Thyroid gland (tissue), 4 donors: ENCODE measurements at places on chromosomes 16 and 17.

GRCh38 chr16:67945392-67945933, 1.5 kb upstream of the LCAT start:
- no peak for DNase-seq

GRCh38 chr16:2528161-2529060, 2.8 kb downstream of the CEMP1 start:
- no peak for DNase-seq

DNA sequence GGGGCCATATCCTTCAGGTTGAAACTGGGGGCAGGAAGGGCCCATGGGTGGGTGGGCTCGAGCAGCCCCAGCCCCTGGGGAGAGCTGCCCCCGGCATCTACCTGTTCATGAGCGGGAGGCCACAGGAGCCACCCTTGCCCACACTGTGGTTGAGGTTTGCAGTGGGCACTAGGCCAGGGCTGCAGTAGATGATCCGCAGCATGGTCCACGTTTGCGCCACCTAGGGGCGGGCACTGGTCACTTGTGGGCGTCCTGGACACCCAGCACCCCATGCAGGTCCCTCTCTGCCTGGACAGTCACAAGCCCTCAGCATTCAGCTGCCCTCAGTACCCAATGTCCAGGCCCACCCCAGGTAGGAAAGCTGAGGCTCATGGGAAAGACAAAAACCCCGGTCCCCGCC, 1.8 kb upstream of the JMJD8 start:
- peak; percentile 41 for DNase-seq

GRCh38 chr17:6894206-6894528, 62.6 kb upstream of the TEKT1 start:
- DNase-seq: no peak

DNA sequence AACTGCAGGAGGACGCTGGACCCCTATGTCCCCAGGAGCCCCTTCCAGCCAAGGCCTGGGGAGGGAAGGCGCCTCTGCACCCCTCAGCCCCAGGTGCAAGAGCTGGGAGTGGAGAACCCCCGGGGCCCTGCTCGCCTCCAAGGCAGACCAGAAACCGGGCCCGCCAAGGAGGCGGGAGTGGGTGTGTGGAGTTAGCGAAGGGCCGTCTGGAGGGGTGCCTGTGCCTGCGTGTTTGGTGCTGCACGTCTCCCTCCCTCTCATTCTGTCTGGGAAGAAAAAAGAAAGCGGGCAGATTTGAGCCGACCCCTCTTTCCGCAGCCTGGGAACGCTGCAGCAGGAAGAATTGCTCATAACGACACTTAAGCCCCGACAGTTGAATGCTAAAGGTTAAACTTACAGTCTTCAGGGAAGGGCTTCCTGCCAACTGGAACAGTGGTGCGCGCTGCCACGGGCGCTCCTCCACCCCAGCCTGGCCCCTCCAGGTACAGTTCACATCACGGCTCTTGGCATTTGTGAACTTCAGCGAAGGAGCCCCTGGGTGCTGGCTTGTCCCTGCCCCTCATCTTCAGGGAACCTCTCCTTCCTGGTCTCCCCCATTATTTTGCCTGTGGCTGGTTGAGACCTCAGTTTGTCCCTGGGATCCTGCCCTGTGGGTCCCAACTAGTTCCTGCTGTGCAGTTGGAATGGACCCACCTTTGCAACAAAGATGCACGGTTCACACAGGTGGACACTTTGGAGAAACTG, 19.2 kb upstream of the ZFHX3 start:
- peak; percentile 56 for DNase-seq

DNA sequence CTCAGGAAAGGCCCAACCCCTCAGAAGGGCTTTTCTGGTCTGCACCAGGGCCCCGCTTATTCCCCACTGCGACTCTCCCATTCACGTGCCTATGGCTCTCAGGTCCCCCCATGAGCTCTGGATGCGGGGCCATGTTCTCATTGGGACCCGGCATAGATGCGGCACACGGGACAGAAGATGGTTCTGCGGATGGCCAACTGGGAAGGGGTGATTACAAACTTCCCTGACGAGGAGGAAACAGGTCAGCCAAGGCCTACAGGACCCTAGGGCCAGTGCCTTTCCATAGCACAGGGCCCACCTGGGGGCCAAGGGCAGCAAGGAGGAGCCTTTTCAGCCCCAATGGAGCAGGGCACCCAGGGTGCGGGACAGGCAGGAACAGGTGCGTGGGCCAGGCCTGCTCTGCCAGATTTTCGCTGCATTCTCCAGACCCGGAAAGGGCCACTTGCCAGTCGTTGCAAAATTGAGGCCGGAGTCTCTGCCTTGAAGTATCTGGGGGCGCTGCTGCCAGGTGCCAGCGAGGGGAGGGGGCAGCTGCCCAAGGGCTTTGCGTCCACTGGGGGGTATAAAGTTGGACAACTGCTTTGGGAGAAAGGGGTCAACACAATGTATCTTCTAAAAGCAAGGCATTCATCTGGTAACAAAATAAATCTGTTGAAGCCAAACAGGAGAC, 20.5 kb downstream of the SLC7A5 start:
- no peak for DNase-seq

DNA sequence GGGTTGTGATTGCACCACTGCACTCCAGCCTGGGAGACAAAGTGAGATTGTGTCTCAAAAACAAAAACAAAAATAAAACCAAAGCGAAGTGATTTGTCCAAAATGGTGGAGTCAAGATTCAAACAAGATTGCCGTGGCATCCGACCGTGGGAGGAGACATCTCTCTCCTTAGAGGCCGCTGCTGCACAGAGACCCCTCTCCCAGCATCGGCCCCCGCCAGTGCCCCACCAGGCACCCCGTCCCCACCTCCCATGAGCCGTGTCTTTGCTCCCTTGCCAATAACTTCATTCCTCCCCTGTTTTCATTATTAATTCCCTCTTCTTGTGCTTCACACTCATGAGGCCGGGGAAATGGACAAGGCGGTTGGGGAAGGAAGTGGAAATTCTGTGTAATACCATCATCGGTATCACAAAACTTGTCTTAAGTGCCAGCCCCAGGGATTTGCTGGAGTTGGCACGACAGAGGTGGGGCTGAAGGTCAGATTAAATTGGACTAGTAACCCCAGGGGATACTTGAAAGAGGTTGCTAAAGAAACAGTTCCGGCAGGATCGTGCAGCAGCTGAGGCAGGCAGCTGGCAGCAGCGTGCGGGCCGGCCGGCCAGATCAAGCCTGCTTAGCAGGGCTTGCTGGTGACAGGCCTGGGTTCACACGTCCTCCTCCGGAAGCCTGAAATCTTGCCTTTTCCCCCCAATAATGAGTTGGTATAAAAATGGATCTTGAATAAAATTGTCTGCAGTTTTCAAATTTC, 66.8 kb downstream of the RTN4RL1 start:
- DNase-seq: peak; percentile 62

- DNase-seq: no peak
Measured at GRCh38 chr16:77408607-77409006, 26.2 kb downstream of the ADAMTS18 start.

- DNase-seq: peak; percentile 38
Measured at GRCh38 chr17:40095944-40096791, 4.2 kb downstream of the NR1D1 start.

DNA sequence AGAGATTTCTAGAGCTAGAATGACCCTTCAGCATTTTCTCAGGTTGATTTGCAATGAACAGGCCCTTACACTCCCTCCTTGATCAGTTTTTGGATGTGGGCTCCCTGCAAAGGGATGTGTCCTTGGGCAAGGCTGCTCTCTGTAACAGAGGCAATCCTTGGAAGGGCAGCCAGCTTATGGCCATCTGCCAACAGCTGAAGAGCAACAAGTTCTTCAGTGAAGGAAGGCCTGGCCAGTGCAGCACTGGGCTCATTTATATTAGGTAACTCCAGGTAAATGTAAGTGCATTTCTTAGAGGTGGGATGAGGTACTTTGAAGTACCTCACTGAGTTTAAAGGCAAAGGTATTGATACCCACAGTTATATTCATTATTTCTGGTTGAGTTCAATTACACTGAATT, 114.3 kb upstream of the KCNJ16 start:
- DNase-seq: peak; percentile 93

DNA sequence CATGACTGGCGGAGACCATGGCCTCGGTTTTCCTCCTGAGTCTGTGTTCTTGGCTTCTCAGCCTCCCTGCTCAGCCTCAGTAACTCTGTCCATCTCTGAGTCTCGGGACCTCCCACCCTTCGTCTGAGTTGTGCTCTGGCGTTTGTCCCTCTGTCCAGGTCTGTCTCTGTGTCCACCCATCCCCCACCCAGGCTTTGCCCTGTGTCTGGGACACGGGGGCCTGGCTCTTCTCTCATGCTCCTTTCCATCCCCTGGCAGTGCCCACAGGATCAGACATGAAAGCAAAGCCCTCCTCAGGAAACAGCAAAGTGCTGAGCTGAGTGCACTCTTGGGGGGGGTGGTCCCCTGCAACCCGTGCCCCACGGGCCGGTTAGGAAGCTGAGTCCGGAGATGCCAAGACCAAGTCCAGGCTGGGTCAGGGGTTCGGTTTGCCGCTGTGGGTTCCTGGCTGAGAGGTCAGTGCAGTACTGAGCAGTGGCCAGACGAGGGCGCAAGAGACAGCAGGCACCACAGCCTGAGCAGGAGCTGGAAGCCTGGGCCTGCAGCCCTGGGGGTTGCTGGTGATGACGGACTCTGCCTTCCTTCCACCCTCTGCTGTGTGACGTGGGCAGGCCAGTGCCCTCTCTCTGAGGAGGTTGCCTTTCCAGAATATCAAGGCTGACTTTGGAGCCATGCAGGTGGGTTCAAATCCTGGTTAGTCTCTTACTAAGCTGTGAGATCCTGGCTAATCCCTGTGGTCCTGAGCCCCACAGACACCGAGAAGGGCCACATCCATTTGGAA, 2.5 kb downstream of the P2RX1 start:
- DNase-seq: peak; percentile 75

DNA sequence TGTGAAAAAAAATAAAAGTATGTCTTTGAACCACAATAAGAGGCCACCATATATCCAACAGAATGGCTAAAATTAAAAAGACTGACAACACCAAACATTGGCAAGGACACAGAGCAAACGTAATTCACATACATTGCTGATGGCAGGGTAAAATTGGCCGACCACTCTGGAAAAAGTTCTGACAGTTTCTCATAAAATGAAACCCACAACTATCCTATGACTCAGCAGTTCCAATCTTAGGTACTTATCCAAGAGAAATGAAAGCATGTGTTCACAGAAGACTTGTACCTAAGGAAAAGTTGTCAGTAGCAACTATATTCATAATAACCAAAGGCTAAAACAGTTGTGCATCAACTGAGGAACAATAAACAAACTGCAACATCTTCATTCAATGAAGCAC, 357.3 kb upstream of the XYLT1 start:
- DNase-seq: no peak

GRCh38 chr17:73539166-73539565, 105.1 kb downstream of the SDK2 start:
- no peak for DNase-seq

DNA sequence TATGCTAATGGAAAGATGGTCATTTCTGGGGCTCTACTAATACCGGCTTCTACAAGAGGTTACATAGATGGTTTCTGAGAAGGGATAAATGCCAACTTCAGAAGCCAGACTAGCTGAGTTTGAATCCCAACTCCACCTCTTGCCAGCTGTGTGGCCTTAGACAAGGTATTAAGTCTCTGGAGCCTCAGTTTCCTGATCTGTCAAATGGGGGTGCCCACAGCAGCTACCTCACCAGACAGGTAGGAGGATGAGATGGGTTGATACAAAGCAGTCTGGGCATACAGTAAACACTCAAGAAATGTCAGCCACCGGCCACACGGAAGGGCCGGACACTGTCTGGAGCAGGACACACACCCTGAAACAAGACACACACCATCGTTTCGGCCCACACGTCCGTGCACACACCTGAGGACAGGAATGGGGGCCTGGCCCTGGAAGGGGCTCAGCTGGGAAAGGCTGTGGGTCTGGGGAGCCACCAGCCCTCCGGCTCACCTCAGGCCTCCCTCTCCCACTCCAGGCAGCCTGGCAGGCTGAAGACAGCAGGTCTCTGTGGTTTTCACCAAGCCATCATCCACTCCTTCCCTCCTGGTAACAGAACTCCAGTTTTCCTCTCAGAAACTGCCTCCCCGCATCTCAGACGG, 5.5 kb downstream of the KNOP1 start:
- no peak for DNase-seq

DNA sequence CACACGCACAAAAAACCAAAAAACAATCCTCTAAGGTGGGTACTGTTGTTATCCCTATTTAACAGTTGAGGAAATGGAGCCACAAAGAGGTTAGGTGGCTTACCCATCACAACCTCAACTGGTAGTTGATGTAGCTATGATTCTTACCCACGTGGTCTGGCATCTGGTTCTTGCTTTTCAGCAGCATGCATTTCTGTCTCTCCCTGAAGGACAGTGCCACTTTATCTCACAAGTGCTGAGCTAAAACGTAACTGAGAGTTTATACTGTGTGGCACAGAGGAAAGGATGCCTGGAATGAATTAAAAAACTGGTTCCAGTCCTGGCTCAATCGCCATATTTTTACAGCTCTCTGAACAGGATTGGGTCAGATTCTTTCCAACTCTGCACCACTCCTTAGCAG, 1.9 kb upstream of the CORO6 start:
- DNase-seq: no peak

- DNase-seq: no peak
Measured at GRCh38 chr17:19320876-19321275, 41.6 kb downstream of the B9D1 start.

DNA sequence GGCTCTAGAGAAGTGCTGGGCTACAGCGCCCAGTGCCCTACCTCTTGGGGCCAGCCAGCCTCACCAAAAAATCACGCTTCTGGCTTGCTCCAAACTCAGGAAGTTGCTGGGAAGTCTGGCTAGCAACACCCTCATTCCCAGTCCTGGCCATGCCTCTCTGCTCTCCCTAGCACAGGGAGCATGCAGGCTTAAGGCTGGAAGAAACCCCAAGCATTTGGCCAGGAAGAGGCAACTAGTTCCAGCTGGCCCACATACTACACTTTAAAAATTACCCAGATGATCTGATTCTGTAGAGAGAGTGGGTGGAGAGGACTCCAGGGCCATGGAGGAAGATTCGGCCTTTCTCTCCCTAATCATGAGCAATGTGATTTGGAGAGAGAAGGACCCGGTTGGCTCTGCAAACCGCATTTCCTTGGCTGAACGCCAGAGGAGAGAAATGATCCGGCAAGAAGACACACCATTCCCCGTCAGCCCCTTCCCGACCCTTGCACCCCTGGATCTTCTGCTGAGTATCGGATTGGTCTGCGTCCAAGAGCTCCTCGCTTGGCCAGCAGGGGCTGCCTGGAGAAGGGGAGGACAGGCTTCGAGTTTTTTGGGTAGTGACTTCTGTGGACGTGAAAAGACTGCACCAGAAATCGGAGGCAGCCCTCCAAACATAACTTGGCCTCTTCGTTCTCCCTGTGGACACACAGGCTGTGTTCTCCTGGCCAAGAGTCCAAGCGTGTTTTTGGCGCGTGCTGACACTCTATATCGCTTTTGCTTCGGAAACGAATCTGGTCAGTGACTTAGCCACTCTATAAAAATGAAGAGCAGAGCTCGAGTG, 406.3 kb downstream of the WWOX start:
- DNase-seq: peak; percentile 44

- DNase-seq: no peak
Measured at GRCh38 chr17:29046473-29046839, 3.5 kb downstream of the PIPOX start.

GRCh38 chr17:7323731-7324437, 5.3 kb downstream of the NEURL4 start:
- peak; percentile 46 for DNase-seq
